H1 (cell line): ENCODE measurements at places on chromosomes 2 and 18.

DNA sequence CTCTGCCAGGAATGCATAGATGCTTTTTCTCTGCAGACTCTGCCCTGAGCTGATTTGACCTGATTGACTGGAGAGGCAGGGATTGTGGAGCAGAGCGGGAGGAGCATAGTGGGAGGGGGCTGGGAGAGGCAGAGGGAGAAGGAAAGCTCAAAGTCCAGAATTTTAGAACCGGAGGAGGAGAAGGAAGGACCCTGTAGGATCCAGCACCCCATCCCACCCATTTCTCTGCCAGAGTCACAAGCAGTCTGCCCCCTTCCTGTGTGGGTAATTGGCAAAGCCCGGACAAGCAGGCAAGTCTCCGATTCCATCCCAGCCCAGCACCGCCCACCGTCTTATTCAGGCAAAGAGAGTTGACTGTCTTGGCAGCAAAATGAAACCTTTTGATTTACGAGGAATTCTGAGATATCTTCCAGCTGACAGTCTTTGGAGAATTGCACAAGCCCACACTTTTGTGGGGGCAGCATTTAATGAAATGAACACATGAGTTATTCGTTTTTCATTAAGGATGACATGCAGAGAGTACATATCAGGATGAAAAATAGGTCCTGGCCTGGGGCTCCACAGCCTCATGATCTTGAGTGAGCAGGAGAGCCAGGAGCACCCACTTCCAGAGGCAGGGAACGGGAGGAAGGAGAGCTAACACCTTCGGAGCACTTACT, 103.1 kb downstream of the MCFD2 start:
- no peak for DNase-seq
- no peaks in the 10 kb centered on the region for H3K27me3 ChIP-seq
- H3K4me3 ChIP-seq: no peak overlapping the region
- no peak overlapping the region for H3K27ac ChIP-seq
- H3K36me3 ChIP-seq: no peaks in the 10 kb centered on the region

- no peak within 1 kb of the TSS for H3K4me3 ChIP-seq
- no peaks in the 10 kb centered on the region for H3K27me3 ChIP-seq
- no peaks in the 10 kb centered on the region for H3K36me3 ChIP-seq
Observed at GRCh38 chr2:201806442-201807170, at the start of gene CDK15. CDK15 (plus strand) TSS chr2:201806537; CDS start chr2:201806665, 128 bp downstream.

DNA sequence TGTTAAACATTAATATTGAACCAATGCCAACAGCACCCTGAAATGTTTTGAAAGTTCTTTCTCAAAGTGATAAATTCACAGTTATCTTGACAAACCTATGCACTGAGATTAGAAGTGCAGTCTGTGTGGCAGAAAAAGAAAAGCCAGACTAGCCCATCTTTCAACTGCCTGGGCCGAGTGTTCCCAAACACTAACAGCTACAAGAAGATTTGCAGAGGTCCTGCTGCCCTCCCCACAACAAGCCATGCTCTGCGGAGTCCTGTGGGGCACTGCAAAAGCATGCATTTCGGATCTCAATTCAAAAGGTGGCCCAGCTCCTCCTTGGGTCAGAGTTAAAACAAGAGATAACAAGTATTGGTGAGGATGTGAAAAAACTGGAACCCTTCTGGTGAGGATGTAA, 208.4 kb upstream of the TMEM200C start:
- H3K36me3 ChIP-seq: no peaks in the 10 kb centered on the region
- no peaks in the 10 kb centered on the region for H3K4me1 ChIP-seq
- no peak for DNase-seq
- no peak overlapping the region for H3K27ac ChIP-seq

DNA sequence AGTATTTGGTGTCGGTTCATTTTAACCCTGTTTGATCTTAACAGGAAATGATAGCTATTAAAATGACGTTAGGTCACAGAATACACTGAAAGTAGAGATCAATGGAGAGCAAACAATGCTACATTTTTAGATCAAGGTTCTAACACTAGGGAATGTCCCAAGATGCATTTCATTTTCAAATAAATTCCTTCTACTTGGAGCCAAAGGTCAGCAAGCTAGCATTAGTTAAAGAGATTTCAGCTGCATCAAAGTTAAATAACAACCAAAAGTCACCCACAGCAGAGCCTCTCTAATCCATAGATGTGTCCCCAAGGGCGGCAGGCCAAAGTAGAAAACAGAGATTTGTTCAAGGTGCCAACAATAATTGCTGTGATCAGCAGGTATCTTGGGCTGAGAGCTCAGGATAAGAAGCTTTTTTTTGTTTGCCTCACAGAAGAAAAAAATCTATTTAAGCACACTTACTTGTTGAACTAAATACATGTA, 1233.6 kb upstream of the TMEFF2 start:
- H3K4me1 ChIP-seq: no peaks in the 10 kb centered on the region
- H3K27ac ChIP-seq: no peak overlapping the region
- no peaks in the 10 kb centered on the region for H3K36me3 ChIP-seq

DNA sequence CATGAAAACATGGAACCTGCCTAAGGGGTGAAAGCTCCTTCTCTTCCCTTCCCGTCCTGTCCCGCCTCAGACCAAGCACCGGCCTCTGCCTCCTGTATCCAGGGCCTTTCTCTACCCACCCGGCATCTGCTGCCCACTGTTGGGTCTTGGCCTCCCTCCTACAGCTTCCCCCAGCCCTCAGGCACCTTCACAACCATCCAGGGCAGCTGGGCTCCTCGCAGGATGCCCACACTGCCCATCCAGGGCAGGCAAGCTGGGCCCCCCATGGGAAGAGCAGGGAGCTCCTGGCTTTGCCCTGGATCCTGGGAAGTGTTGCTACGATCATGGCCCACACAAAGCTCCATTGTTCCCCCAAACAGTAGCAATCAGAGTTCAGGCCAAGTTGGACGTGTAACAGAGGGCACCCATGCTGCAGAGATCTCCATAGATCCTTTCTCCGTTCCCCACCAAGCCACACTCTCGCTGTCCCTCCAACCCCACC, 206.6 kb downstream of the NDUFA10 start:
- H3K4me1 ChIP-seq: no peaks in the 10 kb centered on the region
- H3K36me3 ChIP-seq: no peaks in the 10 kb centered on the region
- no peak overlapping the region for H3K4me3 ChIP-seq
- peak; percentile 27 for DNase-seq
- H3K27ac ChIP-seq: no peak overlapping the region

GRCh38 chr2:165811592-165812370, 17.7 kb upstream of the GALNT3 start:
- H3K27me3 ChIP-seq: no peaks in the 10 kb centered on the region
- no peaks in the 10 kb centered on the region for H3K36me3 ChIP-seq
- no peak overlapping the region for H3K27ac ChIP-seq

GRCh38 chr2:42860319-42861094, 68.1 kb upstream of the HAAO start:
- no peak overlapping the region for H3K27ac ChIP-seq
- no peak overlapping the region for H3K4me3 ChIP-seq
- no peaks in the 10 kb centered on the region for H3K4me1 ChIP-seq
- no peak for DNase-seq

DNA sequence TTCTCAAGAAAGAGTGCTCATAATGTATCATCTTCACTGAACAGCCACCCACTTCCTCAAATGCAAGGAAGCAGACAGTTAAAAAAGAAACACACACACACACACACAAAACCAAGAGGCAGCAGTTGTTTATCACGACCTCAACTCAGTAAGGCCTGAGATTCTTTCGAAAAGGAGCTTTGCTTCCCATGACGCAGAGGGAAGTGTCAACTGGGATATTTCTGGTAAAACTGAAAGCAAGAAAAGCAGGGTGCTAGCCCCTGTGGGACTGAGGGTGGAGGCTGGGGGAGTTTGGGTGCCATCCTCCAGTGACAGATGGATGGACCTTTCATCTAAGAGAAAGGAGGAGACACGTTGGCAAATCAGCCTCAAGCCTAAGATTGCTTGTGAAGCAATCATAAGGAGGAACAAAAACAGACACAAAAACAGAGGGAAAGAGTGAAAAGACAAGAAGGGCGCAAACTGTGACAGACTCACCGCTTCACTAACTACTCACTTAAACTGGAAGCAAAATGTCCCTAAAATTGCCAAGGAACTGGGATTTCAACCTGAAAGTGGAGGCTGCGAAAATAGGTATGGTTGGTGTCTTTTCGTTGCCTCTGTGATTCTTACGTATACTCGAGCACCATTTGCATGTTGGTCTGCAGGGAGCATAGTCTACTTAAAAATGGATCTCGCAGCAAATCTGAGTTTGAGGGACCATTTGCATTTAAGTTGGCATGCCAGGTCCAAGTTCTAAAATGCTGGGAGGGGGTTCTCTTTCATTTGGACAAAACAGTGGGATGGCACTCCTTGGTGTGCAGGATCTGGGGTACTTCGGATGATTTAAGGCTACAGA, at the start of gene ARHGAP25:
Gene ARHGAP25 (plus strand): TSS at position 124 of the 838 bp plus-strand sequence. CDS start 389 bp downstream, at position 513.
- no peak within 1 kb of the TSS for H3K27ac ChIP-seq
- no peaks in the 10 kb centered on the region for H3K4me1 ChIP-seq
- no peak for DNase-seq
- no peaks in the 10 kb centered on the region for H3K27me3 ChIP-seq

DNA sequence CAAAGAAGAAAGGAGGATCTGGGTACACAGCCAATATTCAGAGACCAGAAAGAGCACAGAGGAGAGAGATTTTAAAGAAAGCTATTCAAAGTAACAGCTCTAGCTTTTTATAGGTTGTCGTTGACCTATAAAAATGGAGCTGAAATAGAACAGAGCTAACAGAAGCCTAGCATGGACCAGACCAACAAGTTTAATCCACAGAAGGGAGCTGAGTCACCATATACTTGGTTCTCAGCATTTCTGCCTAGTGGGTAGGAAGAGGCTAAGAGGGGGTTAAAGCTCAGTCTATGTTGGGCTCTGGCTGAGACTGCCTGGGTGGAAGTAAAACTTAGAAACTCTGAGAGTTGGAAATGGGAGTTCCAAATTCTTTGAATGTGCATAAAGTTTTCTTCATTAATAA, 678.0 kb upstream of the CDH2 start:
- DNase-seq: no peak
- no peak overlapping the region for H3K27ac ChIP-seq
- H3K4me1 ChIP-seq: no peaks in the 10 kb centered on the region

DNA sequence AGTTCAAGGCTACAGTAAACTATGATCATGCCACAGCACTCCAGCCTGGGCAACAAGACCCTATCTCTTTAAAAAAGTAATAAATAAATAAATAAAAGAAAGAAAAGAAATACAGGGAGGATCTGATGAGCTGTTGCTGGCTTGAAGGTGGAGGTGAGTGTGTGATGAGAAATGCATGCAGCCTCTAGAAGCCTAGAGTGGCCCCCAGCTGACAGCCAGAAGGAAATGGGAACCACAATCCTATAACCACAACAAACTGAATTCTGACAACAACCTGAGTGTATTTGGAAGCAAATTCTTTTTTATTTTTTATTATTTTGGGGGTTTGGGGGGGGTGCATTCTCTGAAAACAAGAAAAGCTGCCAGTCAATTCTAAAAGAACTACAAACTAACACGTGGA, 14.6 kb downstream of the NOL10 start:
- no peaks in the 10 kb centered on the region for H3K4me1 ChIP-seq
- H3K27ac ChIP-seq: no peak overlapping the region
- H3K4me3 ChIP-seq: no peak overlapping the region
- no peaks in the 10 kb centered on the region for H3K27me3 ChIP-seq
- no peaks in the 10 kb centered on the region for H3K36me3 ChIP-seq
